K562 (cell line): ENCODE measurements at places on chromosomes 5 and 9. TPM values are rescaled to one million over a fixed set of nuclear protein-coding genes. Genes with fewer than 3 reads are reported as not detected.

DNA sequence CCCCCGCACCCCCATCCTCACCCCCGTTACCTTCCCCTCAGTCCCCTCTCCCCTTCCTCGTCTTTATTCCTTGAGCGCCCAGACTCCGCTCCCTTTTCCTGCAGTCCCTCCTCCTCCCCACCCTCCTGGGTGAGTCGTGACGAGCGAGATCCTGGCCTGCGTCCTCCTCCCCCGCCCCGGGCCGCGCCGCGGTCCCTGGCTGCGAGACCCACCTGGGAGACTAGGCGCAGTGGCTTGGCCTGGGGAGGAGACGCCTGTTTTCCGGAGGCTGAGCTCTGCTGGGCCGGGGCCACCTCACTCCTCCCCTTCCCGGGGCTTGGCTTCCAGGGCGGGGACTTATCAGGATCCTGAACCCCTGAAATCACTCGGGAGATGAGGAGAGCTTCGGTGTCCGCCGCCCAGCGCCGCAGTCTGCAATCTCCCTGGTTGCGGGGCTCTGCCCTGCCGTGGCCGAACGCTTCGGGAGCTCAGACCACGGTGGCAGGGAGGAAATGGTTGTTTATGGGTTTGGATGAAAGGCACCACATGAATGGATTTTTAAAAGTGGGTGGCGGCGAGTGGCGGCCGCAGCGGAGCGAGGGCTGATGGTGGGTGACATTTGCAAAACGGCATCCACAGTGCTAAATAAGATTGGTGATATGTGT, 984 bp downstream of the STXBP1 start:
- no peaks in the 10 kb centered on the region for H3K36me3 ChIP-seq
- DNase-seq, result peak; percentile 72
- peak overlapping the region; percentile 18; the same call in 2 of the 3 replicates for H3K27ac ChIP-seq
- H3K27me3 ChIP-seq, result no peaks in the 10 kb centered on the region
- H3K4me1 ChIP-seq, result peaks cover 30% of the 10 kb centered on the region

DNA sequence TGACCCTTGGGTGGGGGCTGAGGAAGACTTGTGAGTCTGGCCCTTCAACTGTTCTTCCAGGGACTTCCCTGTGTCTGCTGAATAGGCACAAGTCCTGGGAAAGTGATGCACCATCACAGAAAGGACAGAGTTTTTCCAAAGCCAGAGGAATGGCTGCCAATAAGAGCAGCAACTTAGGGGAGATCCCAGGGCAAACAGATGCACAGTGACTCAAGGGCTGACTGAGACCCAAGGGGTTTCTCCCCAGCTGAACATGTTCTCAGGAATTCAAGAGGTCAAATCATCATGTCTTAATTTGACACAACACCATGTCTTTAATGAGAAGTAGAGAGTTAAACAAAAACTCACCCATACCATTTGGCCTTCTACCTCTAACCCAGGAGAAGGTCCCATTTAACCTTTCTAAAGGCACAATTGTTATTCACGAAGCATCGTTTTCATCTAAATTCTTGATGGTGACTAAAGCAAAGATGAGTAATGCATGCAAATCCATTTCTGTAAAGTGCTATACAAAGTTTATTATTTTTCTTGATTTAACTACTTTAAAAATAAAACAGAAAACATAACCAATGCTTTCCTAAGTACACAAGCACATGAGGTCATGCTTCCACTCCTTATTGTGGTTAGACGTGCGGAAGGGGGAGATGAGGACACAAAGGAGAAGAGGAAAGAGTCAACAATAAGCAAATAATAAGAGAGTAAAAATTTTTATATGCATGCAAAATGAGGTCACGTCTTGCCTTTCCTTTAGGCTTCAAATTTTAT, 324.1 kb downstream of the PLK2 start:
- no peaks in the 10 kb centered on the region for H3K4me1 ChIP-seq
- H3K27me3 ChIP-seq, result no peaks in the 10 kb centered on the region
- no peak for DNase-seq
- no peaks in the 10 kb centered on the region for H3K36me3 ChIP-seq
- H3K27ac ChIP-seq, result no peak overlapping the region

DNA sequence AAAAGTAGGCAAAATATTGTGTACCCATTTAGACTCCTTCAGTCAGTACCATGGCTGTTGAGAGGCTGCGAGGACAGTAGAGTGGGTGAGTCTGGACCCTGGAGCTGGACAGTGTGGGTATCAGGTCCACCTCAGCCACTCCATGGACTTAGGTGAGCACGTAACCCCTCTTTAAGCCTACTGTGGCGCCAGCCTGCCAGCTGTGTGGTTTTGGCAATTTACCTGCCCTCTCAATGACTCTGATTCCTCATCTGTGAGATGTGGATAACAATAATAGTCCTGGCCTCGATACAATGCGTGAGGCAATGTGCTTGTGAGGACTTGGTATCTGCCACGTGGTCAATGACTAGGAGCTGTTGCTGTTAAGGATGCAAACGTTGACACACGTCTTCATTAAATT, 17.9 kb downstream of the SLC1A3 start:
- H3K4me1 ChIP-seq, result no peaks in the 10 kb centered on the region
- no peak for DNase-seq
- H3K27me3 ChIP-seq, result peaks cover 8% of the 10 kb centered on the region
- H3K36me3 ChIP-seq, result no peaks in the 10 kb centered on the region

DNA sequence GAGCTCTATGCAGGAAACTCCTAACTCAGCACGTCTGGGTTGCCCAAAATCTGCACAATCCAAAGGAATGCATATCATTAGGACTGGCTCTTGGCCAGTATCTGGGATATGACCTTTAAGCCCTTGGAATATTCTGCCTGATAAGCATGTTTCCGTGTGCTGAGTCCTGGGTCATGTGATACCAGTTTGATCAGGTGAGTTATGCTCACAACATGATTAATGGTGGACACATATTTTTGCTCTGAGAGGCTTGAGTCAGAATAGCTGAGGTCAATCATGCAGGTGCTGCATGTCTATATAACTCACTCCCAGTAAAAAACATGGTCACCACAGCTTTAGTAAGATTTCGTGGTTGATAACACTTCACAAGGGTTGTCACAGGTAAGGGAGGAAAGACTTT, 408.8 kb downstream of the YTHDC2 start:
- H3K4me3 ChIP-seq, result no peak overlapping the region
- no peak for DNase-seq
- H3K36me3 ChIP-seq, result no peaks in the 10 kb centered on the region
- H3K27ac ChIP-seq, result no peak overlapping the region
- no peaks in the 10 kb centered on the region for H3K4me1 ChIP-seq

GRCh38 chr9:117114768-117115167, 300.1 kb downstream of the ASTN2 start:
- DNase-seq, result no peak
- no peaks in the 10 kb centered on the region for H3K27me3 ChIP-seq
- no peak overlapping the region for H3K27ac ChIP-seq

- H3K36me3 ChIP-seq, result no peaks in the 10 kb centered on the region
- no peaks in the 10 kb centered on the region for H3K27me3 ChIP-seq
- H3K4me1 ChIP-seq, result peaks cover 21% of the 10 kb centered on the region
- no peak within 1 kb of the TSS for H3K27ac ChIP-seq
- peak within 1 kb of the TSS; percentile 11; the same call in 1 of the 2 replicates for H3K4me3 ChIP-seq
Observed at GRCh38 chr9:124776954-124777648, at the start of gene OLFML2A. Gene OLFML2A, plus strand, starts transcription at chr9:124777133. Its CDS starts 138 bp downstream, at chr9:124777271.

DNA sequence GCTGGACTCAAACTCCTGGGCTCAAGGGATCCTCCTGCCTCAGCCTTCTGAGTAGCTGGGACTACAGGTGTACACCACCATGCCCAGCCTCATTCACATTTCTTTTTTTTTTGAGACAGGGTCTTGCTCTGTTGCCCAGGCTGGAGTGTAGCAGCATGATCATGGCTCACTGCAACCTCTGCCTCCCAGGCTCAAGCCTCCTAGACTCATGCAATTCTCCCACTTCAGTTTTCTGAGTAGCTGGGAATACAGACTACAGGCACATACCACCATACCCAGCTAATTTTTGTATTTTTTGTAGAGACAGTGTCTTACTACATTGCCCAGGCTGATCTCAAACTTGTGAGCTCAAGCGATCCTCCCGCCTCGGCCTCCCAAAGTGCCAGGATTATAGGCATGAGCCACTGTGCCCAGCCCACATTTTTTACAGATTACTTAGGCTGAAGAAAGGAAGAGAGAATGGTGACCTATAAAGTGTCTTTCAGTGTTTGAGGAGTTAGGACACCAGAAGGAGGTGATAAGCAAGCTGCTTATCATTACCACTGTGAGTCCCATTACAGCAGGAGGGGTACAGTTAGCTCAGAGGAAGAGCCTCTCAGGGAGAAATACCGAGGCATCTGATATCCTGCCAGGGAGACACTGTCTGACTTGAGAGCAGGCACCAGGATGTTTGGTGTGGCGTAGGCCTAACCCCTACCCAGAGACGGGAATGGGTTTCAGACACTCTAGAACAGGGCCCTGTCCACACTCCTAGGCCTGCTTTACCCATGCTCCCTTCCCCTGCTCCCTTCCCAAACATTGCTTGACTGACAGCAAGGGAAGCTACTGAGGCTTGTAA, 9.7 kb downstream of the FAXDC2 start:
- H3K27me3 ChIP-seq, result no peaks in the 10 kb centered on the region
- H3K4me3 ChIP-seq, result no peak overlapping the region
- peak; percentile 89 for DNase-seq
- H3K4me1 ChIP-seq, result peaks cover 33% of the 10 kb centered on the region

DNA sequence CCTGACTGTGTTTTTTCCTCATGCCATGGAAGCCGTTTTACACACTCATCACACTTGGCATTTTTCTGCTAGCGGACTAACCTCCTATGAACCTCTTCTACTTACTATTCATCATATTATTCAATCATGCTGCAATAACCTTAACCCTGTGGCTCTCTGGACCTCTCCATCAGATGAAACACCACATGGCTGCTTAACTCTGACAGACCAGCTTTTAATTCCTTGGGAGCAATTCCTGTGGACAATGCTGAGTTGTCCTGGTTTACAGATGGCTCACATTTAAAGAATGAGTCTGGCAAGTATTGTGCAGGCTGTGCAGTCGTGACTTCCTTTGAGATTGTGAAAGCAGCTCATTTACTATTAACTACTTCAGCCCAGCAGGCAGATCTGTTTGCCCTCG, 9.0 kb downstream of the OR1J1 start:
- H3K27ac ChIP-seq, result no peak overlapping the region
- no peak for DNase-seq
- H3K27me3 ChIP-seq, result no peaks in the 10 kb centered on the region
- H3K36me3 ChIP-seq, result no peaks in the 10 kb centered on the region
- no peak overlapping the region for H3K4me3 ChIP-seq

GRCh38 chr9:35728041-35728971, 3.7 kb downstream of the TLN1 start:
- DNase-seq, result peak; percentile 85
- H3K27me3 ChIP-seq, result no peaks in the 10 kb centered on the region
- peaks cover 54% of the 10 kb centered on the region for H3K36me3 ChIP-seq
- peak overlapping the region; percentile 97 for H3K27ac ChIP-seq

DNA sequence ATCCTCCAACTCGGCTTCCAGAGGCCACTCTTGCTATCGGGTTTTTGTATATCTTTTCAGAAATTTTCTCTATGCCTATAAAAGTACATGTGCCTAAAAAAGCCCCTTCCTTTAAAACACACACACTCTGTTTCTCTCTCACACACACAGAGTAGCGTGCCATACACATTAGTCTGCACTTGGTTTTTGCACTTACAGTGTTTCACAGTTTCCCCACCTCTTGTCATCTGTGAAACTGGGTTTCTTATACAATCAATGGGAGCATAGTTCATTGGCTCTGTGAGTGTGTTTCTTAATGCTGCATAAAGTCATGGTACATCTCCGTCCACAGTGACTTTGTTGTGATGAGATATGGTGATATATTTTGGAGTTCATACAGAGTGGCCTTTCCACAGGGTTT, 664 bp upstream of the IGFBPL1 start:
- H3K4me1 ChIP-seq, result peaks cover 10% of the 10 kb centered on the region
- H3K27ac ChIP-seq, result no peak overlapping the region
- peaks cover 59% of the 10 kb centered on the region for H3K27me3 ChIP-seq
- no peaks in the 10 kb centered on the region for H3K36me3 ChIP-seq
- no peak for DNase-seq

GRCh38 chr5:60277941-60278340, 384.4 kb upstream of the PDE4D start:
- no peak overlapping the region for H3K4me3 ChIP-seq
- H3K4me1 ChIP-seq, result no peaks in the 10 kb centered on the region
- no peak for DNase-seq
- H3K27me3 ChIP-seq, result no peaks in the 10 kb centered on the region
- H3K36me3 ChIP-seq, result no peaks in the 10 kb centered on the region

DNA sequence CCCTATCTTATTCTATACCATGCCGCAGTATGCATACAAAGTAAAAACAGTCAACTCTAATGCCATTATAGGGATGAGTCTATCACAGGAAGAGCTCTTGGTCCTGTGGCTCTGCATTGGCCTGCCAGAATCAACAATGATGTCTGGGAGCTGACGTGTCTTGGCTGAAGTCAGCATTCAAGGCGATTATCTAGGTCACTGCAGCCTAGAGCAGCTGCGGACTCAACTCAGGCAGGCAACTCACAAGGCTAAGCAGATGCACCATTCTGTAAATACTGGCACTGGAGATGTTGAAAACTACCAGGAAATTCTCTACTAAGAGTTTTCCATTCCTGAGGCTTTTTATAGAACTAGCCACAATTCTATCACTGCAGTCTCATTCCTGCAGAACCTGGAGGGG, 13.3 kb downstream of the SPATA9 start:
- H3K27me3 ChIP-seq, result no peaks in the 10 kb centered on the region
- no peak overlapping the region for H3K4me3 ChIP-seq
- peaks cover 28% of the 10 kb centered on the region for H3K4me1 ChIP-seq

- H3K27ac ChIP-seq, result no peak overlapping the region
- no peaks in the 10 kb centered on the region for H3K36me3 ChIP-seq
- H3K4me1 ChIP-seq, result no peaks in the 10 kb centered on the region; the same call in 1 of the 2 replicates
- no peak overlapping the region for H3K4me3 ChIP-seq
- H3K27me3 ChIP-seq, result no peaks in the 10 kb centered on the region
Observed at GRCh38 chr5:81909677-81910076, 62.1 kb upstream of the ATG10 start.

GRCh38 chr9:99357575-99357974, 135.5 kb downstream of the SEC61B start:
- no peak overlapping the region for H3K4me3 ChIP-seq
- peaks cover 3% of the 10 kb centered on the region; the same call in 2 of the 3 replicates for H3K27me3 ChIP-seq
- no peaks in the 10 kb centered on the region for H3K4me1 ChIP-seq
- H3K36me3 ChIP-seq, result no peaks in the 10 kb centered on the region
- no peak overlapping the region for H3K27ac ChIP-seq

Gene CCDC171
- 0.22 and 0.27 TPM in 2 replicates for total RNA-seq

Gene CAPSL
- total RNA-seq, result not detected in 2 replicates

Gene MTMR12
- 28.4 and 28.7 TPM in 2 replicates for total RNA-seq

Gene FAM221B
- not detected in 2 replicates for total RNA-seq

Gene SLC34A1
- not detected in 2 replicates for total RNA-seq

Gene KIF4B
- 0.07 TPM in 1 of 2 replicates, not detected in the other for total RNA-seq

Gene PRRX2
- not detected in 2 replicates for total RNA-seq
